Type B pancreatic cell (in vitro differentiated cells): ENCODE measurements at places on chromosomes 16 and 17.
A peak's percentile ranks its signal among the peaks of the same experiment; 100 is the strongest.

- H3K4me1 ChIP-seq, result peaks cover 6% of the 10 kb centered on the region
- no peaks in the 10 kb centered on the region for H3K36me3 ChIP-seq
- H3K4me3 ChIP-seq, result no peak overlapping the region
Observed at GRCh38 chr17:67281053-67281452, 36.1 kb upstream of the HELZ start.

DNA sequence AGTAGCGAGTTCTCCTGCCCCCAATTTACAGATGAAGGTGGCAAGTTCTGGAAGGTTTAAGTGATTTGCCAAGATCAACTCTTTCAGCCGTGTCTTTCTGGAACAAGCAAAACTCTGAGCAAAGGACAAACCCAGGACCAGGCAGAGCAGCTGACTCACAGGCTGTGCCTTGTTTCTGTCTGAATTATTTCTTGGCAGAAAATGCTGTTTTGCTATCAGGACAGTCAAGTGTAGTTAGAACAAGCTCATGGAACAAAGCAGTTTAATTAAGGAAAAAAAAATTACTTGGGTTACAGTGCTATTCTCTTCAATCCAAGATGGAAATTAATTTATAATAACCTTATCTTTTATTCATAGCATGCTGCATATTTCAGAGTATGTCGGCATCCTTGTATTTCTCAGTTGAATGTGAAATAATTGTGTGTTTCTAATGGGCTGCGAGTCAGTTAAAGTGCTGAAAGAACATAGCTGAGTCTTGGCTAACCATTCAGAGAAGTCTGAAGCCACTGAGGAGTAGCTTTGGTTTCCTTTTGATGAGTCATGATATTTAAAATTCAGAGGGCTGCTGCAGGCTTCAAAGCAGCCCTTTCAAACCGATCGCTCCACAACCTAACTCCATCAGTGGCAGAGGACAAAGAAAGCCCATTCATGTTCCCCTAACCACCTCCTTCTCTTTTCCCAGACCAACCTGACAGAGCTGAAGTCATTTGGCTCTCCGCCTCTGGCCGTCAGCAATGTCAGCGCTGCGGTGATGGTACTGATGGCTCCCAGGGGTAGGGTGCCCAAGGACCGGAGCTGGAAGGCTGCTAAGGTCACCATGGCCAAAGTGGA, 143.7 kb downstream of the ZNF18 start:
- no peak overlapping the region for H3K27ac ChIP-seq
- H3K4me1 ChIP-seq, result no peaks in the 10 kb centered on the region
- no peak for DNase-seq
- H3K4me3 ChIP-seq, result no peak overlapping the region
- peaks cover 3% of the 10 kb centered on the region for H3K27me3 ChIP-seq

GRCh38 chr17:16934133-16934795, 37.7 kb downstream of the TNFRSF13B start:
- H3K4me1 ChIP-seq, result no peaks in the 10 kb centered on the region
- DNase-seq, result no peak
- peaks cover 12% of the 10 kb centered on the region for H3K27me3 ChIP-seq
- no peak overlapping the region for H3K27ac ChIP-seq
- no peaks in the 10 kb centered on the region for H3K36me3 ChIP-seq

DNA sequence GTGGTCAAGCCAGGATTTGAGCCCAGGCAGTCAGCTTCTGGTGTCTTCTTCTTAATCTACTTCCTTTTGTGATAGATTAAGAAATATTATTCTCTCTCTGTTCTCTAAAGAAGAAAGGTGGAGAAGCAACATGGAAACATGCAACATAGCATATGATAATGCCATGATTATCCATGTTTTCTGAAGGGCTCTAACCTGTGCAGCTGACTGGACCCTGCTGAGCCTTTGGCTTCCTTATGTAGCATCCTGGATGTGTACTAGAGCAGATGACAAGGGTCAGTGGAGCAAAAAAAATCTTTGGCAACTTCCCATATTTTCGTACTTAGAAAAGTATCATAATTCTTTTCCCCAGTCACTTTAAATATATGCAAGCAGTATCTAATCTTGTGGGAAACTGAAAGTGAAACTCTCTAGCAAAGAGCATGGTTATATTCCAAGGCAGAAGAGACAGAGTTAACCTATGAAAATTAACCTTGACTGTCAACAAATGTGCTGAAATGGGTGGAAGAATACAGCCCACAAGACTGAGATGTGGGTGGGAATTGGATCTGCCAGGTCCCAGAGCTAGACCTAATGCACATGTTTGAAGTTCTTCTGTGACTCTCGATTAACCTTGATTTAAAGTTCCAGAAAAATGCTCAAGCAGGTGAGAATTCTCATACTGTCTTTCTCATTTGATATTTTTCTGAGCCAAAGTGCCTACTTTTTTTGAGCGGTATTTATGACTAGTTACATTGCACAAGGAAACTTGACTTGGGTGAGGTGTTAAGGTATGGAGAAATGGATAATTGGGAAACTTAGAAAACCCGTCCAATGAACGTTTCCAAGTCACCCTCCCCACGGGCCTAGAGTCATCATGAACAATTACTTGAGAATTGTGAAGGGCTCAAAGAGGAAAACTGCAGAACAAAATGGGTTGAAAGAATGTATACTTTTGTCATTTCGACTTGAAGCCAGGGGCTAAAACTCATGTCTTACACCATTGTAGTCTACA, 248.6 kb downstream of the FTO start:
- H3K27me3 ChIP-seq, result no peaks in the 10 kb centered on the region
- H3K27ac ChIP-seq, result no peak overlapping the region
- H3K4me1 ChIP-seq, result peaks cover 21% of the 10 kb centered on the region
- H3K4me3 ChIP-seq, result no peak overlapping the region

DNA sequence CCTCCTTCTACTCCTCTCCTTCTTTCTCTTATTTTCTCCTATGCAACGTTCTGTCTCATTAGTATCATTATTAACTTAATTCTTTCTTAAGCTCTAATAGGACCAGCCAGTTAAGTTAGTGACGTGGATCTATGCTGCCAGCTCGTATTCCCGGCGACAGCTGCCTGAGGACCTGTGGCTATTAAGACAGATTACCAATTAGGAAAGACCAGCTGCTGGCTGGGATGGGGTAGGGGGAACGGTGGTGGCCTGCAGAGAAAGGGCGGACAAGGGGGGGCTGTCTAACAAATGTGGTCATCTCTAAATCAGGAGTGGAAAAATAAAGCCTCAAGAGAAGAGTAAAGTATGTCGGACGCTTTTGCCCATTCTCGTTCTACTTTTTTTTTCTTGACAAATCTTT, 770 bp upstream of the MYH3 start:
- no peaks in the 10 kb centered on the region for H3K36me3 ChIP-seq
- no peaks in the 10 kb centered on the region for H3K27me3 ChIP-seq
- H3K27ac ChIP-seq, result no peak overlapping the region
- DNase-seq, result no peak
- no peak overlapping the region for H3K4me3 ChIP-seq

- no peak overlapping the region for H3K27ac ChIP-seq
- no peaks in the 10 kb centered on the region for H3K4me1 ChIP-seq
- H3K4me3 ChIP-seq, result no peak overlapping the region
Observed at GRCh38 chr17:80948976-80949450, 42.6 kb upstream of the CHMP6 start.

GRCh38 chr17:44496815-44497214, 6.4 kb downstream of the GPATCH8 start:
- peaks cover 14% of the 10 kb centered on the region for H3K36me3 ChIP-seq
- H3K27ac ChIP-seq, result no peak overlapping the region
- H3K27me3 ChIP-seq, result no peaks in the 10 kb centered on the region
- H3K4me1 ChIP-seq, result peaks cover 41% of the 10 kb centered on the region
- H3K4me3 ChIP-seq, result no peak overlapping the region

DNA sequence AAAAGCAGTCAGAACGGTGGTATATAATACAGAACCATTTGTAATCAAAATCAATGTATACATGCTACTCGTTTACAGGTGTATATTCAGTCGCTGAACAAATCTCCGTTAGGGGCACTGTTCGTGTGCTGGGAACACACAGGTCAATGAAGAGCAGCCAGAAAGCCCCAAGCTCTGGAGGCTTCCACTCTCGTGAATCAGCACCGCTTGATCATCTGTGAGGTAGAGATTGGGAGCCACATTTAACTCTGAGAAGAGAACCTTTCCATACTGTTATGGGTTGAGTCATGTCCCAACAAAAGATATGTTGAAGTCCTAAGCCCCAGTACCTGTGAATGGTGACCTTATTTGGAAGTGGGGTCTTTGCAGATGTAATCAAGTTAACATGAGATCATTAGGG, 5.4 kb upstream of the CYTH1 start:
- H3K36me3 ChIP-seq, result peaks cover 10% of the 10 kb centered on the region
- no peak overlapping the region for H3K4me3 ChIP-seq

GRCh38 chr16:89084411-89084810, 9.2 kb upstream of the ACSF3 start:
- H3K4me1 ChIP-seq, result peaks cover 4% of the 10 kb centered on the region
- H3K27ac ChIP-seq, result no peak overlapping the region
- peaks cover 25% of the 10 kb centered on the region for H3K27me3 ChIP-seq
- H3K36me3 ChIP-seq, result no peaks in the 10 kb centered on the region
- DNase-seq, result no peak

DNA sequence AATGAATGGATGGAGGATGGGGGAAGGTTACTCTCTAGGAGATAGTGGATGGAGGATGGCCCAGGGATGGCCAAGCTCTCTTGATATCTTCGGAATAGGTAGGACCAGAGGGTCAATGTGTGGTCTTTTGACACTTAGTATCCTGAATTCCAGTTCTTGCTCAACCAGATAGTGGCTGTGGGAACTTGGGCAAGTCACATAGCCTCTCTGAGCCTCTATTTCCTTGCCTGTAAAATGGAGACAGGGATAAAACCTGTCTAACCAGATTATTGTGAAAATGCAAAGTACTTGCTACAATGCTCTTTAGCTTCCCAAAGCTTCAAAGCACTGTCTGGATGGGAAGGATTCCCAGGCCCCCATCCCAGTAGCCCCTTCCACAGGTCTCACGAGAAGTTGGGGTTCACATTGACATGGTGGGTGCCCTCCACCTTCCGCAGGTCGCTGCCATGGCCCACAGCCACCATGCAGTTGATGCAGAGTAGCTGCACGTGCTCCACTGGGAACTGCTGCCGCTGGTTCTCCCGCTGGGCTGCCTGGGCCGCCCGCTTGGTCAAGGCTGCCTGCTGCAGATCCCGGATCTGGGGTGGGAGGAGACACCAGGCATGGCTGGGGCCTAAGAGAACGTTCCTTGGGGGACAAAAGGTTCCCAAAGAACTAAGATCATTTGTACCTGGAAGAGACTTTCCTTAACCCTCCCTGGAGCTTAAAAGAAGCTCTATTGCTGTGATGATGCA, 5.1 kb upstream of the ZNF385C start:
- H3K4me1 ChIP-seq, result no peaks in the 10 kb centered on the region
- no peaks in the 10 kb centered on the region for H3K36me3 ChIP-seq
- no peak for DNase-seq
- no peak overlapping the region for H3K27ac ChIP-seq

- H3K27ac ChIP-seq, result no peak overlapping the region
- no peak overlapping the region for H3K4me3 ChIP-seq
- DNase-seq, result no peak
- H3K4me1 ChIP-seq, result no peaks in the 10 kb centered on the region
- H3K27me3 ChIP-seq, result peaks cover 17% of the 10 kb centered on the region
- no peaks in the 10 kb centered on the region for H3K36me3 ChIP-seq
Observed at GRCh38 chr16:89192956-89193575, 7.3 kb downstream of the SLC22A31 start.

DNA sequence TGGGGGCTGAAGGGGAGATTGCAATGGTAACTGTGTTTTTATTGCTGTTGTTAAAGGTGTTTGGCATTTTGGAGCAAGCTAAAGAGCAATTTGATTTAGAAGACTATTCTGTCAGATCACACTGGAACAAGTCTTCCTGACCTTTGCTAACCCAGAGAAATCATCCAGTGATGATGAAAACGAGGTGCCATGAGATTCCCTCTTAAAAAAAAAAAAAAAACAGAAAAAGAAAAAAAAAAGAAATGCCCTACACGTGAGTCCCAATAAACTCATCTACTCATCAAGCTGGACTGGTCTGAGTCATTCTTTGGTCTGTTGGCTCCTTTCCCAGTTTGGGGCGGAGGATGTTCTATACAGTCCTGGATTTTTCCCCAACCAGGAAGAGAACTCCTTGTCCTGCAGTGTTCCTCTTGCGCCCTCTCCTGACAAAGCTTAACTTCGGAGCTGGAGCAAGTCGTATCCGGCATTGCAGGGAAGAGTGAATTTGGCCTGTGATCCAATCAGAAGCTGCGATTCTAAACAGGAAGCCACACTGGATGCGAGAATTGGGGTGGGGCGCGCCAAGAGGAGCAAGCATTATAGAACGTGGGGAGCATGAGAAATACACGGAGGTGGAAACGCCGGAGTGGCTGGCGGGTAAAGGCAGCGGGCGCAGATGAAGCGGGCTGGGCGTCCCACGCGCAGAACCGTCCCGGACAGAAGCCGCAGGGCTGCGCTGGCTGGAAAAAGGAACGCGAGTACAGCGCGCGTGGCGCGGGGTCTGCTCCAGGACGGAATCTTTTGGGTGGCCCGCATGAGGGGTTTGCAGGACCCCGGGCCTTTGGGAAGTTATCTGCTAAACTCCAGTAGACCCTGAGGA, 22.4 kb upstream of the CRYM start:
- H3K36me3 ChIP-seq, result no peaks in the 10 kb centered on the region
- peak; percentile 86 for DNase-seq
- peaks cover 19% of the 10 kb centered on the region for H3K4me1 ChIP-seq
- peak overlapping the region; percentile 91 for H3K27ac ChIP-seq
- H3K27me3 ChIP-seq, result peaks cover 53% of the 10 kb centered on the region

GRCh38 chr16:27514806-27515205, 34.9 kb downstream of the GTF3C1 start:
- H3K4me1 ChIP-seq, result peaks cover 7% of the 10 kb centered on the region
- H3K4me3 ChIP-seq, result no peak overlapping the region
- H3K27ac ChIP-seq, result no peak overlapping the region
- peaks cover 64% of the 10 kb centered on the region for H3K36me3 ChIP-seq
- no peaks in the 10 kb centered on the region for H3K27me3 ChIP-seq

DNA sequence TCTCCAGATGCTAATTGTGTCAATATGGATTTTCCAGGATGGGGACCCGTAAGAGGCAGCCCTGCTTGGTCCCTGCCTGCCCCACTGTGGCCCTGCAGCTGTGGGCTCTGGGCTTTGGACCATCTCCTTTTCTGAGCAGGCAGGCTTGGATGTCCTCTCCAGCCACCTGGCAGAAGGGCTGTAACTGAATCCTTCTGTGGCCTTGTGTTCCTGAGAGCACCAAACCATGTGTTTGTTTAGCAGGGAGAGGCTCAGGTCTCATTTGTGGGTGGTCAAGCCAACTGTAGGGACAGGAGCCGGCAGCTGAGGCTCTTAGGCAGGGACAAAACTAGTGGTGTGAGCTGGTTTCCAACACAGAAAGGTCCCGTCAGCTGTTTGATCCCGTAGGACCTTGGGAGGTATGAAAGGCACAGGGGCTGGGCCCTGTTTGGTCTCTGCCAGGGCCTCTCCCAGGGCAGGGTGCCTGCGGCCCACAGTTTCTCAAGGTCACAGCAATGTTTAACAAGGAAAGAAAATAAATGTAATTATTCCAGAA, 18.5 kb downstream of the SEC14L5 start:
- H3K36me3 ChIP-seq, result no peaks in the 10 kb centered on the region
- no peak overlapping the region for H3K4me3 ChIP-seq
- DNase-seq, result no peak
- H3K4me1 ChIP-seq, result no peaks in the 10 kb centered on the region
- peaks cover 13% of the 10 kb centered on the region for H3K27me3 ChIP-seq
